Central memory CD4-positive, alpha-beta T cell (primary cell): ENCODE measurements at places on chromosomes 6 and 20.

GRCh38 chr20:62359043-62359490 lies 8.0 kb downstream of the LAMA5 start:
- DNase-seq, result no peak

DNA sequence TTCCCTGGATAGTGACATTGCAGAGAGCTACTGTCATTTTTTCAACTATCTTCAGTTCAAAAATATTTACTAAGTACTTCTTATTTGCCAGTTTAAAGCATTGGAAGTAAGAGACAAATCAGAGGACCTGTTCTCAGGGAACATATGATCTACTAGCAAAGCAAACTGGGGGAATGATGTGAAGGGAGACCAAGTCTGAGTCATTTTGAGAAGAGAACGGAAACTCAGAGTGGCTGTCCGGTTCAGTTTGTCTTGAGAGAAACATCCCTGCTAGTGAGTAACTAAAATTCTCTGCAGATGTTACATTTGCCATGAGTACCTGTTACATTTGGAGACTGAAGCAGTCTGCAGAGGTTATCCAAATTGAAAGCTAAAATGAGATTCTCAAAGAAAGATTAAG lies 118.3 kb downstream of the KCNQ5 start:
- no peak for DNase-seq

DNA sequence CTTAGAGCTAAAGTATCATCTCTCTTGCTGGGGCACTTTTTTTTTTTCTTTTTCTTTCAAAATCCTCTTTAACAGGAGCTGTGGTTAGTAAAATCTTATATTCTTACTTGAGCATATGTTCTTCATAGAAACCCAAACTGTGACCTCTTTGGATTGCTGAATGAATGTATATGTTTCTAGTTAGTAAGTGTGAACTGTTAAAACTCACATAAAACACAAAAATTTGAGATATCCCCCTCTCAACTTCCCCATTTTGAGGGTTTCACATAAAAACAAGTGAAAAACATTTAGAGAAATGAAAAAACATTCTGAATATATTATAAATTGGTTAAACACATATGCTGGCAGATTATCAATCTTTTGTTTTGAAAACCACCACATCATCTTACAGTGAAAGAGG lies 78.1 kb downstream of the INSM1 start:
- DNase-seq, result no peak

GRCh38 chr6:112439432-112439831 lies 92.3 kb downstream of the RFPL4B start:
- no peak for DNase-seq

GRCh38 chr6:14092838-14093789 lies 24.5 kb upstream of the CD83 start:
- DNase-seq, result no peak

DNA sequence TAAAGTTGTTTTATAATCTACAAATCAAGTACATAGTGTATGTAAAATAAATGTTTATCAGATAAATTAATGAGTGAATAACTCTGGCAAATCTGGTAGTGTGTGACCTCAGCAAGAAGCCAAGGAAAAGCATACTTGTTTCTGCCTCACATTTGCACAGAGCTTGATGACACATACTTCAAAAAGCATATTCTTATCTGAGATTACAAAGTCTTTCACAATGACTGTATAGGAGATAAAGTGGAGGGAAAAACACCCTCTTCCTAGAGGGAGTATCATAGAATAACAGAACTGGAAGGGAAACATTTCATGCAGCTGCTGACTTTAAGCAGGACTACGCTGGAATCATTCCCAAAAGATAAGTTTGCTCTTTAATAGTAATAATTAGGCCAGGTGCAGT lies 28.1 kb upstream of the AKAP7 start:
- no peak for DNase-seq

GRCh38 chr6:129009851-129010250 lies 126.9 kb downstream of the LAMA2 start:
- no peak for DNase-seq

GRCh38 chr20:53176134-53176533 lies 204.0 kb downstream of the TSHZ2 start:
- no peak for DNase-seq

DNA sequence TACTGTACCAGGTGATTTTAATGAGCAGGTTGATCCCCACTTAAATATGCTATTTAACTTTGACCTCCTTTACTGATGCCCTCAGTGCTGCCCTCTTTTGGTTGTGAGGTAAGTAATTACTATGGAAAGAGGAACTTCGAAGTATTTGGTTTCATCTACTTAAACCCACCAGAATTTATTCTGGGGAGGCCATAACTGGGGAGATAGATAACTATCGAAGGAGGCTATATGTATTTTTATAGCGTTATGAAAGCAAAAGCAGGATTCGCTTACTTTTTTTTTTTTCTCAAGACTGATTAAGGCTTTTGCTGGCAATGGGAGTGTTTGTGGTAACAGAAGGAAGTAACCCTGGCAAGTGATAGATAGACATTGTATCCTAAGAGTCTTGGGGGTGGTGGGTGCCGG lies 168.9 kb upstream of the CENPW start:
- no peak for DNase-seq

DNA sequence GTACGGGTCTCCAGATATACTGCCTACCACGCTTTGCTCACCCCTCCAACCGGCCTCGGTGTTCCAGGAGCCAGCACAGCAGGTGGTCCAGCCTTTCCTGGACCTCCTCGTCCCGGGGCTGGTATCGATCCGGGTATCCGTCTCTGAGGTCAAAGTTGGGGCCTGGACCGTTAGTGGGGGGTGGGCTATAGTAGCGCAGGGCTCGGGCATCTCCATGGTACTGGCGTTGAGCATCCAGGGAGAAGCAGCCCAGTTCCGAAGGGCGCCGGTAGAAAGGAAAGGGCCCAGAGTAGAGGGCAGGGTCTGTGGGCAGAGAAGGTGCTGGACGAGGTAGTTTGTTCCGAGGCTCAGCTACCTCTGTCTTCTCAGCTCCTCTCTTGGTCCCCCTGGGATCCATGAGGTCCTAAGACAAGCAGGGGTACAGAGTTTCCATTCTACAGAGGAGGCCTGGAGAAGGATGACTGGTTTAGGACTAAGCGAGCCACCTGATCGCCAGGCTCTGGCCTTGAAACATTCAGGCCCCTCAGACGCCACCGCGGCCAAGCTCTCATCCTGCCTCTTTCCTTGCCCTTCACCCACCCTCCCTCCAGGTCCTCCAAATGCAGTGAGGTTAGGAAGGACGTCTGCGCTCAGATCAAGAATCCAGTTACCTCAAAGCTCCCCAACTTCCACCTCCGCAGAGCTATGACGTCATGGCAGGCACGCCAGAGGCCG lies 502 bp downstream of the DXO start:
- no peak for DNase-seq

DNA sequence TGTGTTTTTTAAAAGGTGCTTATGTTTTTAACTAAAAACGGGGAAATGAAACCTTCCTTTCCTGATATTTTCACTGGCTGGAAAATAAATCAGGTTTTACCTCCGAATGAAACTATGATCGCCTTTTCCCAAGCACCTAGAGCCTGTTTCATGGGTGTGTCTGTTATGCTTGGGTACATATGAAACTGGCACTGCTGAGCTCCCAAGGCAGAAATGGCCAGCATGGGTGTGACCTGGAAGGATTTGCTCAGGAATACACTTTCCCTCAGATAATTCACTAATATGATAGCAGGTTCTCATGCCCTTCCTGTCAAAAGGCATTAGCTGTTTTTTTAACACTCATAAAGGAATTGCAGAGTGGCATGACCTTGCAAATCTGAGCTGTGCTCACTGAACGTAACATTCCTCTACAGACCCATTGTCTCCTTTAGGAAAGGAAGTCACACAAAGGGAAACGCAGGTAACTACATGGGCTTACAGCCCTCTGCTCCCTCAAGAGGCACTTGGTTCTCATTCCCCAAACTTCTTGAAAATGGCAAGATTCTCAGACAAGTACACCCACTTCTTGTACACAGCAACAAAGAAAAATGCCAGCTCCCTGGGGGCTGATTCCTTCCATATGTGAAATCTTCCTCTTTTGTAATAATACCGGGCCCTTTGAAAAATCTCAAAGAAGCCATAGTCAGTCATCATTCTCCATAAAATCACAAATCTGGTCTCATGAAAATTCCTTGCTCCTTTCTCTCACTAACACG lies 72.7 kb downstream of the METTL24 start:
- DNase-seq, result no peak

- DNase-seq, result no peak
These were observed 210.2 kb upstream of the CITED2 start for GRCh38 chr6:139584599-139584998.

DNA sequence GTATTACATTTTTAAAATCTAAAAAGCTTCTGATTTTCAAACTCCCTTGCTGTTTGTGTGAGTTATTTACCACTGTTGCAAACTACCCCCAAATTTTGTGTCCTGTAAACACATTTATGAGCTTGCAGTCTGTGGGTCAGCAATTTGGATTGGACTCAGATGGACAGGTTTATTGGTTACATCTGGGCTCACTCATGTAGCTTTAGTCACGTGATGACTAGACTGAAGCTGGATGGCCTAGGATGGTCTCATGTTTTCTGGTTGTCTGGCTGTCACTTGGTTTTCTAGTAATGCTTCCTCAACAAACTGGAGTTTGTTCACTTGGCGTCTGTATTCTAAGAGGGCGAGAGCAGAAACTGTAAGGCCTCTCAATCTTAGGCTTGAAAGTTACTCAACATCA lies 12.2 kb upstream of the C6orf58 start:
- DNase-seq, result no peak

GRCh38 chr6:145887969-145888368 lies 73.4 kb upstream of the FBXO30 start:
- DNase-seq, result peak; percentile 2

DNA sequence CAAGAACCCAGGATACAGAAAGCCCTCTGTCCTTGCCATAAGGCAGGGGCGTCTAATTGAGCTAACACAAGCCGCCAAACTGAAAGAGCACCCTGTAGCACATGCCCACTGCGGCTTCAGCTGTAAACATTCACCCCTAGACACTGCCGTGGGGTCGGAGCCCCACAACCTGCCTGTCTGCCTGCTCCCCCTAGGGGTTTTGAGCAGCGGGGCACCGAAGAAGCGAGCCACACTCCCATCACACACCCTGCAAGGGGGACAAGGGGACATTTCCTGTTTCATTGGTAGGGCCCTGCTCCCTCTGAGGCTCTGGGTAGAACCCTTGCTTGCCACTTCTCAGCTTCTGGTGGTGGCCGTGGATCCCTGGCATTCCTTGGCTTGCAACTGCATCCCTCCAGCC lies 45.2 kb upstream of the BCLAF1 start:
- no peak for DNase-seq

- no peak for DNase-seq
These were observed 18.0 kb upstream of the SIRPB2 start for GRCh38 chr20:1509237-1509636.

DNA sequence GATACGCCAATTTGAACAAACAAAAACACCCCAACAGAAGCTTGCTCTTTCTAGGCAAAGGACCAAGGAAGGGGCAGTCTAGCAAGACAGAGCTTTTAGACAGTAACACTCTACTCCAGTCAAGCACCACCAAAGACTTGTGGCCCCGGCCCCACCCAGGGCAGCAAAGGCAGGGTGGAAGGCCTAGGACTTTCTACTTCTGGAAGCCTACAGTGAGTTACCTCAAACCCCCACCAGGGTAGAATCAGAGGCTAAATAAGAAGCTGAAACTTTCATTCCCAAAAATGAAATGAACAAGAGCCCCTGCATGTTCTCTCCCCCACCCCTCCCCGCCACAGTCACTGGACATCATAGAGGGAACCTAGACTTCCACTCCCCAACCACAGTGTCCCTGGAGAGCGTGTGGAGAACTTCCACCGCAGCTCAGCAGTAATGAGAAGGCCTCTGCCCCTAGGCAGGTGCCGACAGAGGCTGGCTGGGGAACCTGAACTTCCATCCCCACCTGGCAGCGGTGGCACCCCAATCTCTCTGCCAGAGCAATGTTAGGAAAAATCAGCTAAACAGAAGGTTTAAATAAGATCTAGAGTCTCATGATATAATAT lies 40.0 kb downstream of the KATNA1 start:
- no peak for DNase-seq

DNA sequence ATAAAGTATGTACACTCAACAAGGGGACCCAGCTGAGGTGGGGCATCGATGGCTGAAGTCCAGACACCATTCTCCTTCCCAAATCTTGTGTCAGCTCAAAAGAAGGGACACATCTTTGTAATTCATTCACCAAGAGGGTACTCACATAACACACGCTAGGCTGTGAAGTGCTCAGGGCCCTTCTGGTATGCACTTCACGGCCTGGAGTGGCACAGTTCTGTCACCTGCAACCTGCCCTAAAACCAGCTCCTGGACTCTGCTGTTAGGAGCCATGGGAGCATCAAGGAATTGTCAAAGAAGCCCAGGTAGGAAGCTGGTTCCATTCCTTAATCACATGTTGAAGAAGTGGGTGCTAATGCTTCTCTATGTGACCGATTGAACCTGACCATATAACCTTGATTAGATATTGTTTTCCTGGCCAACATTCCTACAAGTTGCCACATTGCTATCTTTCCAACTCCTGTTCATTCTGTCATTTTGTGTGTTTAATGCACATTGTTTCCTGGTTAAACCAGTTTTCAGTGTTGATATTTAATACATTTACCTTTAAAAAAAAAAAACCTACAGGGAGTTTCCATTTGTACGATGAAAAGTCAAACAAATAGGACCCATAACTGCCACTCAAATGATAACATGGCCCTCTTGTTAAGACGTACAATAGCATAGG lies 127.3 kb downstream of the TNFRSF21 start:
- DNase-seq, result no peak

GRCh38 chr20:63766695-63767426 lies 27.3 kb downstream of the SLC2A4RG start:
- DNase-seq, result no peak

DNA sequence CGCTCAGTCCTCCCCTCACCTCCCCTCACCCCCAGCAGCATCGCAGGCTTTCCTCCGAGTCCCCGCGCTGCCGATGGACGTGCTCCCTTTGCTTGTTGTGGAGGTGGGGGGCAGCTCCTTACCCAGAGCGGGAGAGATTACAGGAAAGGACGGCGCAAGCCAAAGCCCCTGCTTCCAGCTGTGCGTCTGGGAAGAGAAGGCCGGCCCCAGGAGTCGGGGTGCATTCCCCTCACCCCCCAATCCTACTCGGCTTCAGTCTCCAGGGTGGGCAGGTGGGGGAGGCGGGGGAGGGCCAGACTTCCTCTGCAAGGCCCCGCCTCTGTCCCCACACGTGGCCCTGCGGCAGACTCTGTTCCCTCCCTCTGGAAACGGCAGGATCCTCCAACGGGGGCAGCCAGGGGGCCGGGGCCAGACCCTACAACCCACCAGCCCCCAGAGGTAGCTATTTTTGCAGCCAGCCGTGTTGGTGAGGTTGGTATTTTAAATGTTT lies 43.6 kb downstream of the NTSR1 start:
- DNase-seq, result no peak
